Myometrial cell (primary cell): ENCODE measurements at places on chromosomes 1 and 21. TPM values are rescaled to one million over a fixed set of nuclear protein-coding genes. Genes with fewer than 3 reads are reported as not detected.

The SLFNL1 gene
- total RNA-seq: under 0.01 TPM in 1 of 2 replicates, not detected in the other

The RASSF5 gene
- under 0.01 and 0.71 TPM in 2 replicates for total RNA-seq

The SH2D2A gene
- 0.86 TPM in 1 of 2 replicates, not detected in the other for total RNA-seq

The OR2T2 gene
- not detected in 2 replicates for total RNA-seq

The SLC25A33 gene
- total RNA-seq: 6.4 and 6.9 TPM in 2 replicates

The CLCA2 gene
- total RNA-seq: under 0.01 TPM in 1 of 2 replicates, not detected in the other

The FCAMR gene
- total RNA-seq: not detected in 2 replicates

The ACTN2 gene
- not detected in 2 replicates for total RNA-seq

The ASPM gene
- total RNA-seq: 30.3 and 46.1 TPM in 2 replicates
